ENCODE measurements at places on chromosomes 6 and 20.

DNA sequence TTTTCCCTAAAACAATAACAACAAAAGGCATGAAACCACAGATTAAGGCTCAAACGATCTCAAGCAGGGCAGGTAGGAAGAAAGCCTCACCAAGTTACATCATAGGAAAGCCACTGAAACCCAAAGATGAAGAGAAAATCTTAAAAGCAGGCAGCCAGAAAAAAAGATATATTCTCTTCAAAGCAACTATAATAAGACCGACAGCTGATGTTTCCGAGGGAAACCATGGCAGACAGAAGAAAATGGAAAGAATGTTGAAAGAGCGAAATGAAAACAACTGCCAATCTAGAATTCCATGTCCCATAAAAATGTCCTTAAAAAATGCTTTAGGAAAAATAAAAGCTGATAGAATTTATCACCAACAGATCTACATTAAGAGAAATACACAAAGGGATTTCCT is 161.5 kb upstream of the THBS2 start:
- no peak for DNase-seq

GRCh38 chr6:29763491-29764289 is 40.5 kb downstream of the HLA-F start:
- no peak for DNase-seq

DNA sequence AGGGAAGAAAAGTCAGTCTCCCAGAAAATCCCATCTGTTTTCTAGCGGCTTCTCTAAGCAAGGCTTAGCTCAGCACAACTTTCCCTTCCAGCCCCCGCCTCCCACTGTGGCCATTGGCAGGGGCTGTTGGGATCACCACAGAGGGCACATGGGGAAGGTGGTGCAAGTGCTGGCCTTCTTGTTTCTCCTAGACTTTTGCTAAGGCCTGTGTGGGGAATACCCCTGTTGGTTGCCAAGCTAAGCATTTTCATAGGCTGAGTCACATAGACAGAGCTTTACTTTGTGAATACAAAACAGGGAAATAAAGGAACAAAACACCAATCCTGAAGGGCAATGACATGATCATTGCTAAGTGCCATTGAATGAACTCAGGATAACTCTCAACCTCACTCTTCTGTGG is 32.4 kb upstream of the TIAM2 start:
- DNase-seq, result no peak

- DNase-seq, result no peak
Observed at GRCh38 chr20:4439461-4439860, 282.2 kb upstream of the PRND start.

GRCh38 chr6:124793398-124793797 is 168.8 kb upstream of the RNF217 start:
- DNase-seq, result no peak

DNA sequence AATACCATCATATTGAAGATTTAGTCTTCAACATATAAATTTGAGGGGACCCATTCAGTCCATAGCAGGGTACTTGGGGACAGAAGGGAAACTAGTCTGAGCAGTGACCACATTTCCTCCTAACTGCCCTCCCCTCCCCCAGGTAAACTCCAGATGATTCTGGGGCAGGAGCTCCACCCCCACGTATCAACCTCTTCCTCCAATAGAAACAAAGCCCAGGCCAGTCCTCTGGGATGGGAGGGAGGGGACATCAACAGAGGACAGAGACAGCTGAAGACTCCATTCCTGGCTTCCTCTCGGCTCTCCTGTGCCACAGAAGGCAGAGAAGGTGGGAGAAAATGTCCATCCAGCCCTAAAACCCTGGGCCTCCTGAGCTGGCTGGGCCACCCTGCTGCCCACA is 85.0 kb upstream of the TOP1 start:
- no peak for DNase-seq

DNA sequence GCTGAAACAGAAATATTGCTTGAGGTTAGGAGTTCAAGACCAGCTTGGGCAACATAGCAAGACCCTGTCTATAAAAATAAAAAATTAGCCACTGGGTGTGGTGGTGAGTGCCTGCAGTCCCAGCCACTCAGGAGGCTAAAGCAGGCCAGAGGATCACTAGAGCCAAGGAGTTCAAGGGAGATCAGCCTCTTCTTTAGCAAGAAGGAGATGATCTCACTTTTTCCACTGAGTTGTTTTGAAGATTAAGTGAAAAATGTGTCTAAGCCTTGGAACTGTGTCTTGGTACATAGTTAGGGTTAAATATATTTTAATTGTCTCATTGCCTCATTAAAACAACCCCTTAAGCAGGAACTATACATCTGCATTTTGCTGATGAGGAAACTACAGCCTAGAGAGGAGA is 279.0 kb upstream of the ZFP64 start:
- no peak for DNase-seq

DNA sequence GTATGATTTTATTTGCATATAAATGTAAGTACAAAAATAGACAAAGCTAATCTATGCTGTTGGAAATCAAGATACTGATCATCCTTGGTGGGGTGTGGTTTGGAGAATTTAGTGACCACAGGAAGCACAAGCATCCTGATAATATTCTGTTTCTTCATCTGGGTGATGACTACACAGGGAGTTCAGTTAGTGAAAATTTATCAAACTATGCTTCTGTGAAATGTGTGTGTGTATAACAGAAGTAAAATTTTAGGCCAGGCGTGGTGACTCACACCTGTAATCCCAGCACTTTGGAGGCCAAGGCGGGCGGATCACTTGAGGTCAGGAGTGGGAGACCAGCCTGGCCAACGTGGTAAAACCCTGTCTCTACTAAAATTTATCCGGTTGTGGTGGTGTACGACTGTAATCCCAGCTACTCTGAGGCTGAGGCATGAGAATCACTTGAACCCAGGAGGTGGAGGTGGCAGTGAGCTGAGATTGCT is 20.6 kb downstream of the ENPP3 start:
- DNase-seq, result no peak

DNA sequence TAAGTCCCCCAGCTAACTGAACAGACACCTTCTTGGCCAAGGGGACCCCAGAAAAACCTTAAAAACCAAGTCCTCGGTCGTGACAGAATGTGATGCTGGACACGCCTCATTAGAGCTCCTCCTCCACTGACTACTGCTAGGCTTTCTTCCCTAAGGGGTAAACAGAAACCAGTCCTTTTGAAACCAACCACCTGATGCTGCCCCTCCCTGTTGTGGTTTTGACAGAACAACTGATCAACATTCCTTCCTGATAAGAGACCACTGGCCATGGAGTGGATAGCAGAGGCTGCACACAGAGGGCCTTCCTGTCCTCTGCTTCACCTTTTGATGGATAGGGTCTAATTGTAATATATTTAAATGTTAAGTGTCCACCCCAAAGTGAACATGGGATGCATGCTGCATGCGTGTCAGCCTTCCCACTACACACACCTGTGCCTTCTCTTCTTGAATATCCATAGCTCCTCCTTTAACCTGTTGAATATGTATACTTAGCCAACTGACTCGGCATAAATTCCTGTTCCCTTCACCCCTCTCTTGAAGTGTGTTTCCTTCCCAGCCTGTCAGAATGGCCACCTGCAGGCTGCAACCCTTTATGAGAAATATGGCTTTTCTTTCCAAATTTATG is 27.9 kb upstream of the SLC2A12 start:
- DNase-seq, result no peak

DNA sequence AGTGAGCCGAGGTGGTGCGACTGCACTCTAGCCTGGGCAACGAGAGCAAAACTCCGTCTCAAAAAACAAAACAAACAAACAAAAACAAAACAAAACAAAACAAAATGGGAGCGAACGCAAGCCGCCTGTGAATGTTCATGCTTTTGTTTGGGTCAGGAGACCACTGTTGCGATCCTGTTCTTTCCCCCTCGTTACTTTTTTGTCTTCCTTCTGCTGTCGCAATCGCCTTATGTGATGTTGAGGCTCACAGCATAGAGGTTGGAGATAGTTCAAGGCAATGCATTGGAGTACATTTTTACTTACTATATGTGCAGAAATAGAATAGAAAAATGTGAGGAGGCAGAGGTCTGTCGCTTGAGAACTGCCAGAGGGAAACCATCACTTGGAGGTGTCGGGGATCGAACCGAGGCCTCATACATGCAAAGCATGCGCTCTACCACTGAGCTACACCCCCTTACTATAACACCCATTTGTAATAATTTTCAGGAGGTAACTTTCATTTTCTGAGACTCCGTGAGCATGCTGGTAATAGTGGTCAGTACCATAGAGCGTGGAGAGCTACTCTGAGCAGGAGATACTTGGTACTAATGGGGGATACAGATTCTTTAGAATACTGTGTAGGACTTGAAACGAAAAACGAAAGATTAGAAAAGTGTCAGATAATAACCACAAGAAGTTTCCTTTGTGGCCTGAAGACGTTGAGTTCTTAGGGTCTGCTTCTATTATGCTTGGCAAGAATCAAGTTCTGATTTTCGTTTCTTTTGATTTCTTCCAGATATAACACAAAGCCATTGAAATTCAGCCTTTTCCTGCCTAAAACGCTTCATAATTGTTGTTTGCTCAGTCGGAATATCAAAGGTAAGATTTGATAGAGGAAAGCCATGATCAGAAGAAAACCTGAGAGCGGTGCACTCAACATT is 121.1 kb downstream of the TRIM27 start:
- no peak for DNase-seq

- no peak for DNase-seq
Observed at GRCh38 chr20:4322499-4322898, 307.1 kb upstream of the RNF24 start.

GRCh38 chr20:62137478-62138203 is 5.6 kb downstream of the PSMA7 start:
- DNase-seq, result no peak

DNA sequence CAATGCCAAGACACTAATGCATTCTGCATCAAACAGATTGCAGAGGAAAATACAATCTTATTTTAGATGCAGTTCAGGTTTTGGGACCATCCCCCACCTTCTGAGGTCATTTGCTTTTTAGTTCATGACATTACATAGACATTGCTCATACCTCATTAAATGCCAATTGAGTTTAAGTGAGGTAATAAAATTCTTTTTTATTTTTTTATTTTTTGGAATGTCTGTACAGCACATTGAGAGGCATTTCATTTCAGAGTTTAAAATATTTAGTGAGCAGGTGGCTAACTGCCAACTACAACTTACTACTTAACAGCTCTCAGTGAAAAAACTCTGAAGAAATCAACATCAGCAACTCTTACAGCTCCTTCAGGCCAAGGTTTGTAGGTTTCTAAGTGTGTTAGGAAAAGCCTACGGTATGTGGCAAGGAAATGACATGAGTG is 482.2 kb upstream of the RNF217 start:
- DNase-seq, result no peak

- DNase-seq, result no peak
Observed at GRCh38 chr6:29652198-29652584, 4.7 kb upstream of the MOG start.

- no peak for DNase-seq
Observed at GRCh38 chr20:25360631-25361286, 29.9 kb downstream of the ABHD12 start.

- no peak for DNase-seq
Observed at GRCh38 chr6:142647449-142648035, 297.4 kb downstream of the HIVEP2 start.

DNA sequence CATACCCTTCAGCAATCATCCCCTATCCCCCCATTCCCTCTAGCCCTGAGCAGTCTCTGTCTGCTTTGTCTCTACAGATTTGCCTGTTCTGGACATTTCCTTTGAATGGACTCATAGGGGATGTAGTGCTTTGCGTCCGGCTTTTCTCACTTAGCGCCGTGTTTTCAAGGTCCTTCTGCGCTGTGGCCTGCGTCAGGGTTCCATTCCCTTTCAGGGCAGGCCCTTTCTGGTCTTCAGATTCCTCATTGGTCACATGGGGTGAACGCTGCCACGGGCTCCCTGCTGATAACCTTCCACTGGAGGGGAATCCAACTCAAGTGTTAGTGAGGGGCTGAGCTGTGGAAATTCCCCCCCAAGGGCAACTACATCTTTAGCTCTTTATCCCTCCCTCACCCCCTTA is 36.4 kb upstream of the APCDD1L start:
- no peak for DNase-seq

DNA sequence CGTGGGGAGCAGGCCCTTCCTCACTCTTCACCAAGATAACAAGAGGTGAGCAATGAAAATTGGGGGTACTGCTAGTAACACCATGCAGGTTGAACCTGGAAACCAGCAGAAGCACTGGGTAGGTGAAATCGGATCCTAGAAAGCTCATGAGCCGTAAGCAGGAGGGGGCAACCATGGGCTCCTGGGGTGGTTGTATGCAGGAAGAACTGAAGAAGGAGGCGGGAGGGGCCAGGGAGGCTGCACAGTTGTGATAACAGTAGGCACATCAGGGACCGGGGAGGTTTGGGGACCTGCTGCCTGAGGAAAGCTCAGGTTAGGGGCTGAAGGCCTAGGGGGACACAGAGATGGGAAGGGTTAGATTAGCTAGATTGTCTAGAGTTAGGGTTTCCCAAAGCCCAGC is 5.6 kb upstream of the LY6G5C start:
- no peak for DNase-seq

GRCh38 chr6:5082487-5083306 is 2.4 kb upstream of the PPP1R3G start:
- DNase-seq, result no peak

DNA sequence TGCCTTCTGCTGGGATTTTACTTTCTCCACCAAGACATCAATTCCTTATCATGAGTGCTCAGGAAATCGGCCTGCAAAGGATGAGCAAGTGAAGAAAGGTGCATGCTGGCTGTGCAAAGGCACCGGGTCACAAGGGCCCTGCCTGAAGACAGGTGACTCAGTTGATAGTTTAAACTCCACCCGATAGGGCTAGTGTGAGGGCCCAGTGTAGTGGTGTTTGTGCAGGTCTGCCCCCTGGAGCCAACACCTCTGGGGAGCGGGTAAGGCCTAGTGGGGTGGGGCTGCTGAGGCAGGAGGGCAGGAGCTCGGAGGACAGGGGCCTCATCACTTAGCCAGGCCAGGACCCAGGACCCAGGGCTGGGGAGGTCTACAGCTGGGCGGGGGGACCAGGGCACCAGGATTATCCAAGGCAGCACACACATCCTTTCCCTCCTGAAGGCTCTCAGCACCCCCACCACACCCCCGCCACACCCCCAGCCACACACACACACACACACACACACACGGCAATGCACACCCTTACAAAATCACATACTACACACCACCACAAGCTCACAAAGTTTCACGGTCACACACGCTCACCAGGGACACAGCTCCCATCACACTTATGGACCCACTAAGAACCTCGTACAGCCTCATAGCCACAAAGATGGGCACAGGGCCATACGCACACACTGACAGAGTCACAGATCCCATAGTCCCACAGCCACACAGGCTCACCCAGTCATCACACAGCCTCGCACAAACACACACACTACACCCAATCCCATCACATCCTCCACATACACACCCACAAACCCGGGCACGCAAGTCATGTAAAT is 75.4 kb downstream of the GRM4 start:
- no peak for DNase-seq

All from stimulated activated CD4-positive, alpha-beta T cell treated with anti-CD3 and anti-CD28 coated beads, TNF-alpha, amount 100 ng/mL, for 4 hours (primary cell).